ENCODE measurements at places on chromosomes 5 and 9.

DNA sequence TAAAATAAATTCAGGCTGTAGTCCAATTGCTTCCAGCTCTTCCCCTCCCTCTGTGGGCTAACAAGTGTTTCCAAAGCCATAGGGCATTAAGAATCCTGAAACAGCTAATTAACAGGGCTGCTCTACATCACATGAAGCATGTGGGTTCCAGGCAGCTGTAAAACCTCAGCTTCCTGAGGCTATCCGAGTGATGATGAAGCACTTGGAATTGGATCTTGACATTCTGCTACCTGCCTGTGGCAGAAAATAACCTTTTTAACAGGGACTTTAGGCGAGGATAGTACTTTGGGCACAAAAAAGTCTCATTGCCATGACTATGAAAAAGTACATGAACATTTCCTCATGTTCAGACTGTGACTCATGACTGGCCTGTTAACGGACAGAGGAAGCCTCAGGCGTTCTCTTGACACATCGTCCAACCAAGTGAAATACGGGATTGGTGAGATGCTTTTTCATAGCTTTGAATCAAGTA lies 107.2 kb downstream of the PDE4D start:
- DNase-seq: peak; percentile 95

DNA sequence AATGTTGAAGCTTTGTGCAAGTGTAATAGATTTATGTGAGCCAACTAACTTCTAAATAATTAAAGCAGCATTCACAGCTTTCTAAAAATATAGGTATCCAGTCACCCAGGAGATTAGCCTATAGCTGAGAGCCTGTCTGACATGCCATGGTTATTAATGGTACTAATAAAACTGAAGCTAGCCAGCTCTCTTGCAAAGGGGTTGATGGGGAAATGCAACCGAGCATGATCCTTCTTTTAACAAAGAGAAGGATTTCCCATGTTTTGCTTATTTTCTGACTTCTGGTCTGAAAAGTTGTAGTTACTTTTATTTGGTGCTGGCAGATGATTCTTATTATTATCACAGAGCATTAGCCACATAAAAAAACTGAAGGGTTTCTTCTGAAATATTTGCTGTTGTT lies 488.7 kb upstream of the CYLC2 start:
- no peak for DNase-seq

GRCh38 chr9:82153032-82153431 lies 164.5 kb downstream of the SPATA31D1 start:
- DNase-seq: no peak

DNA sequence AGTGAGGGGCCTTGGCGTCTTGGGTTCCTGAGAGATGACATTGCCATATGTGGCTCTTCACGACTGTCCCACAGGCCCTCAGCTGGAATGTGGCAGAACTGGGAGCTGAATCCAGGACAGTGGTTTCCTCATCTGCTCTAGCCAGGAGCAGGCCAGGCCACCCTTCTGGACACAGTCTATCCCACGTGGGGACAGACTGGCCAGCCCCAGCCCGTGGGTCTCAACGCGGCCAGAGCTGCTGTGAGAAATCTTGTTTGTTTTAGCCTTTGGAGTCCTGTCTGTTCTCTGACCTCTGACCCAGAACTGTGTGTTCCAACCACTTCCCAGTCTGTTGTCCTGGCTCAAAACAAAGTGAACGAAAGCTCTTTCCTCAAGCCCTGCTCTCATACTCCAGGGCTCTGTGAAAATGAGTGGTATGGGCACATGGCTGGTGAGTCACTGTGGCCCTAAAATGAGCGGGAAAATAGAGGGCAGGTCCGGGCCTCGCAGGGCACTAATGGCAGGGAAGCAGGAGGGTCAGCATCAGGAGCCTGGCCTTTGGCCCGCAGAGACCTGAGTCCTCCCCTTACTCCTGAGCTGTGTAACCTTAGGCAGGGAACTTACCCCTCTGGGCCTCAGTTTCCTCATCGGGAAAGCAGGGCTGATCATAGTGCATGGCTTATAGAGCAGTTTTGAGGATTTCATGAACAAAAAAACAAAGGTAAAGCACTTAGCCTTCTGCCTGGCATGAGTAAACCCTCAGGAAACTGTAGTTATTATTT lies 34.8 kb upstream of the GLRX start:
- DNase-seq: peak; percentile 34

DNA sequence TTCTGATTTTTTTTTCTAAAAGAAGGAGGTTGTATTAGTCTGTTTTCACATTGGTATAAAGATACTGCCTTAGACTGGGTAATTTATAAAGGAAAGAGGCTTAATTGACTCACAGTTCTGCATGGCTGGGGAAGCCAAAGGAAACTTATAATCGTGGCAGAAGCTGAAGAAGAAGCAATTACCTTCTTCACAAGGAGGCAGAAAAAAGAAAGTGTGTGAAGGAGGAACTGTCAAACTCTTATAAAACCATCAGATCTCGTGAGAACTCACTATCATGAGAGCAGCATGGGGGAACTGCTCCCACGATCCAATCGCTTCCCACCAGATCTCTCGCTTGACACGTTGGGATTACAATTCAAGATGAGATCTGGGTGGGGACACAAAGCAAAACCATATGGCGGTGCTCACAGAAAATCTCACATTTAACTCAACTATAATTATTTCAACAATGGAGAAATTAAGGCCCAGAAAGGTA lies 27.1 kb downstream of the DPYSL3 start:
- no peak for DNase-seq

DNA sequence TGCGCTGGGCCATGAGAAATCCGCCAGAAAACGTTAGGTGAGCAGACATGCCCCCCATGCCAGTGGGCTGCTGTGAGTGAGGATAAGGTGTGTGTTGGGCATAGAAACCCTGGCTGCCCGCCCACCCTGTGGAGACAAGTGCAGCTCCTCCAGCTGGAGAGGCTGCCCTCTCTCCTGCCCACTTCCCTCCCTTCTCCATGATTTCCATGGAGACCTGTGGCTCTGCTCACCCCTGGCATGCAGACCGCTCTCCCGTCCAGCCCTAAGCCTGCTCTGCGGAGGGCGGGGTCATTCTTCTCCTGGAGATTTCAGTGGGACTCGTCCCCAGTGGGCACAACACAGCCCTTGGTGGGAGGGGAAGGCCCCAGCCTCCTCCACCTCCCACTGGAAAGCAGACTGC lies 133.0 kb upstream of the FAM120A start:
- DNase-seq: no peak
